ENCODE measurements at places on chromosomes 3 and 15. TPM values are rescaled to one million over a fixed set of nuclear protein-coding genes. Genes with fewer than 3 reads are reported as not detected.

Gene PLCB2
- total RNA-seq = 2.9 TPM

DNA sequence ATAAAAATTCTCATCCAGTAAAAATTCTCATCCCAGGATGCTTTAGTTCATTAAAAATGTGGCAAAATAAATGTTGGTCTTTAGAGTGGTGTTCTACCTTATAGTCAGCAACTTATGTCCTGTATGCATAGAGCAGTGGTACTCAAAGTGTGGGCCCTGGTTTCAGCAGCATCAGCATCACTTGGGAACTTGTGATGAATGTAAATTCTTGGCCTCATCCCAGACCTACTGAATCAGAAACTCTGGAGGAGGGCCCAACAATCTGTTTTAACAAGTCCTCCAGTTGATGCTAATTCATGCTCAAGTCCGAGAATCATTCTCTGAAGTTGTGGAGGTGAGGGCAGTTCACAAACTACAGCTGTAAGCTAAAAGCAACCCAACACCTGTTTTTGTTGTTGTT lies 307.3 kb upstream of the SATB1 start:
- no peaks in the 10 kb centered on the region for H3K27me3 ChIP-seq
- no peaks in the 10 kb centered on the region for H3K4me1 ChIP-seq

Gene KLHDC8B
- total RNA-seq = 8.6 TPM

DNA sequence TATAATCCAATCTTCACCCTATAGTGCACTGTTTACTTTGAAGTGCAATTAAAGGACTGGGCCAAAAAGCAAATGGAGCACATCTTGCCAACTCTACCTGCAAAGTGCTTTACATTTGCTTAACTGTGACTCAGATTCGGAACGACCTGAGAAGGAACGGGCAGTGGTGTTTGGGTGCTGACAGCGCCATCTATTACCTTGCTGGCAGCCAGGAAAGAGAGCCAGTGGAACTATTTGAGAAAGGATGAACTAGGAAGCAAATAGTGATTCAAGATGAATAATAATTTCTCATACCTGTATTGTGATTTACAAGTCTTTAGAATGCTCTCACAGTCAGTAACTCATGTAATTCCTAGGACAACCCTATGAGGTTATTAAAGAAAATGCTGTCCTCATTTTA lies 312.9 kb downstream of the PDCD6IP start:
- no peak for DNase-seq
- no peak overlapping the region for H3K4me3 ChIP-seq
- H3K4me1 ChIP-seq = no peaks in the 10 kb centered on the region
- H3K27me3 ChIP-seq = no peaks in the 10 kb centered on the region
- H3K27ac ChIP-seq = no peak overlapping the region

DNA sequence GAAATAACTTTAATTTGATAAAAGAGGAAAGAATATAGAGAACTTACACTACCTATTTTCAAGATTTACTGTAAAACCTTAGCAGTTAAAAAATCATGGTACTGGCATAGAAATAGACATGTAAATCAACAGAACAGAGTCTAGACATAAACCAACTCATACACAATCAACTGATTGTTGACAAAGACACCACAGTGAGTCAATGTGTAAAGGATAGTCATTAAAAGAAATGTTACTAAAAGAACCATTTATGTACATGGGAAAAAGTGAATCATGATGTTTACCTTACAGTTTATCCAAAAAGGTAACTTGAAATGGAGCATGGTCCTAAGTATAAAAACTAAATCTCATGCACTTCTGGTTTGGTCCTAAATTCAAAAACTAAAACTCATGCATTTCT lies 847.4 kb downstream of the IGSF11 start:
- no peaks in the 10 kb centered on the region for H3K27me3 ChIP-seq
- no peaks in the 10 kb centered on the region for H3K4me1 ChIP-seq
- H3K36me3 ChIP-seq = no peaks in the 10 kb centered on the region
- DNase-seq = no peak

GRCh38 chr15:74621936-74622335 lies 6.3 kb downstream of the CLK3 start:
- H3K36me3 ChIP-seq = peaks cover 63% of the 10 kb centered on the region
- H3K4me3 ChIP-seq = no peak overlapping the region
- no peak overlapping the region for H3K27ac ChIP-seq

DNA sequence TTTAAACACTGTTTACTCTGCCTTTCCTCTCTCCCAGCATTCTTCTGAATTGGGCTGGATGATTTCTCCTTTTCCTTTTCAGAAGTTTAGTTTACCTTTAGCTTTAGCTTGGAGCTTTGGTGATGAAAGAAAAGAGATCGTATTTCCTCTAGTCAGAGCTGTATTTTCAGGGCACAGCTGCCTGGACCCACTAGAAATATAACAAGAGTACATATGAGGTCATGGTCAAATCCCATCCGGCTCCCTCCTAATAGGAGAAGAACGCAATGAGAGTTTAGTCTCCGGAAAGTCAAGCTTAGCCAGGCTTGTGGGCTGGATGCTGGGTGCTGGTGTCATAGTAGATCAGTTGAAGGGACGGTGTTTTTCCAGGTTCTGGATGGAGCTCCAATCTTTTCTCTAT lies 177.1 kb upstream of the PFN2 start:
- no peaks in the 10 kb centered on the region for H3K36me3 ChIP-seq
- DNase-seq = peak; percentile 94
- H3K4me1 ChIP-seq = peaks cover 36% of the 10 kb centered on the region
- peak overlapping the region; percentile 43 for H3K4me3 ChIP-seq
- no peaks in the 10 kb centered on the region for H3K27me3 ChIP-seq
